ENCODE measurements at places on chromosomes 6 and 20. TPM values are rescaled to one million over a fixed set of nuclear protein-coding genes. Genes with fewer than 3 reads are reported as not detected.

Gene HLA-DOA
- not detected for total RNA-seq

Gene SNX3
- total RNA-seq: 274 TPM

Gene TULP1
- not detected for total RNA-seq

Gene ARMC12
- not detected for total RNA-seq

Gene CCM2L
- 9.1 TPM for total RNA-seq

Gene SPATA25
- 0.97 TPM for total RNA-seq
